Dorsolateral prefrontal cortex (tissue), 122 donors: ENCODE measurements at places on chromosomes 5 and 9. TPM values are rescaled to one million over a fixed set of nuclear protein-coding genes. Genes with fewer than 3 reads are reported as not detected.

Gene PIP5K1B
- total RNA-seq: 12.8 TPM

Gene SPRY4
- total RNA-seq: 12.8 TPM

Gene PTGR1
- 54.3 TPM for total RNA-seq

Gene AQP3
- 1.6 TPM for total RNA-seq

Gene RNF180
- total RNA-seq: 26.5 TPM

Gene CCDC152
- 3.8 TPM for total RNA-seq

Gene INSYN2B
- total RNA-seq: 15.3 TPM

Gene SEMA4D
- 163 TPM for total RNA-seq

Gene ELAVL2
- 128 TPM for total RNA-seq

Gene RNF208
- 54.2 TPM for total RNA-seq

Gene SLC28A3
- total RNA-seq: not detected

Gene DOCK8
- 21.6 TPM for total RNA-seq

Gene HK3
- 0.73 TPM for total RNA-seq

Gene NEUROG1
- not detected for total RNA-seq

Gene PDE6A
- 0.16 TPM for total RNA-seq

Gene ZFP2
- total RNA-seq: 8.5 TPM

Gene PCDHGA7
- 5.8 TPM for total RNA-seq

Gene ADAMTS16
- total RNA-seq: 5.9 TPM

Gene MPDZ
- total RNA-seq: 91.9 TPM

Gene MFAP3
- 45.0 TPM for total RNA-seq

Gene RNF14
- 84.0 TPM for total RNA-seq

Gene RASGEF1C
- 10.0 TPM for total RNA-seq

Gene SEMA5A
- 20.3 TPM for total RNA-seq

Gene TYRP1
- total RNA-seq: 1.0 TPM

Gene BTNL8
- 0.60 TPM for total RNA-seq

Gene FAT2
- 0.92 TPM for total RNA-seq

Gene MYMK
- total RNA-seq: not detected

Gene IL9
- total RNA-seq: not detected

Gene SAXO1
- total RNA-seq: not detected

Gene C5orf52
- not detected for total RNA-seq

Gene TEX48
- not detected for total RNA-seq

Gene LCN2
- total RNA-seq: not detected

Gene ANKRD18A
- 11.9 TPM for total RNA-seq

Gene SLF1
- 22.0 TPM for total RNA-seq

Gene ALG2
- 20.7 TPM for total RNA-seq

Gene ZFP62
- 29.8 TPM for total RNA-seq

Gene GDA
- total RNA-seq: 141 TPM

Gene TXNDC8
- total RNA-seq: not detected

Gene GOLGA2
- total RNA-seq: 88.9 TPM

Gene SLC36A3
- total RNA-seq: not detected

Gene CDKN2B
- 3.9 TPM for total RNA-seq

Gene FOXD4L6
- total RNA-seq: 0.30 TPM

Gene SLC46A2
- not detected for total RNA-seq

Gene SEMA6A
- total RNA-seq: 70.0 TPM

Gene LCP2
- total RNA-seq: 7.6 TPM

Gene OTP
- not detected for total RNA-seq

Gene PHF24
- total RNA-seq: 146 TPM

Gene TMC1
- total RNA-seq: 0.70 TPM

Gene IRX1
- not detected for total RNA-seq

Gene ZNF366
- total RNA-seq: 5.7 TPM

Gene HSPB3
- total RNA-seq: 5.0 TPM

Gene TOR1B
- total RNA-seq: 26.0 TPM

Gene CCT5
- total RNA-seq: 107 TPM

Gene ZBTB26
- 11.4 TPM for total RNA-seq

Gene TMEM174
- total RNA-seq: not detected

Gene ACOT12
- not detected for total RNA-seq
